NB4 (cell line): ENCODE measurements at places on chromosomes 3 and 15.
A peak's percentile ranks its signal among the peaks of the same experiment; 100 is the strongest.

DNA sequence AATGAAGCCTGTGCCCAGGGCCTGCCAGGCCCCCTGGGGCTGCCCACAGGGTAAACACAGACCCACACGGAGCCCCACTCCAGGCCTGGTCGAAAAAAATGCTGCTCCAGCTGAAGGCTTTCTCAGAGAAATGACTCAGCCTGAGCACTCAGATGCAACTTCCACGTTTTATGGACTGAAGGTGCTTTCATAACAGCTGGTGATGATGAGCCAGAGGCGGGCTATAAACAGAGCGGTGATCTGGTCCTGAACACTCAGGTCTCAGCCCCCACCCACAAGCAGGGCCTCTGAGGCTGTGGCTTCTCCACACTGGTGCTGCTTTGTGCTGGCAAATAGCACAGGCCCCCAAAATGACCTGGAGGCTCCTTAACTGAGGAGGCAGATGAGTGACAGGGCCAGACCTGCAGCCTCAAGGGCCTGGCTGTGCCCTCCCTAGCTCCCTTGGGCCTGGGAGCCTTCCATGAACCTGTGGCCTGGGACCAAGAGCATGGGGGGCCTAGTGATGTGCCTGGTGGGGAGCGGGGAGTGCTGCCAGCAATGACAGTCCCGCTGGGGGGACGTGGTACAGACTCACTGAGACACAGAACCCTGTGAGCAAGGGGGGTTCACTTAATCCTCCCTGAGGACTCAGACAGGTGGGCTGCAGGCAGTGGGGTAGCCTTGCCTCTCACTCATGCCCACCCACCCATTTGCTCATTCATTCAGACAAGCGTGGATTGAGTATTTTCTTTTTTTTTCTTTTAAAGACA lies 23.0 kb upstream of the FURIN start:
- peak; percentile 87 for DNase-seq

DNA sequence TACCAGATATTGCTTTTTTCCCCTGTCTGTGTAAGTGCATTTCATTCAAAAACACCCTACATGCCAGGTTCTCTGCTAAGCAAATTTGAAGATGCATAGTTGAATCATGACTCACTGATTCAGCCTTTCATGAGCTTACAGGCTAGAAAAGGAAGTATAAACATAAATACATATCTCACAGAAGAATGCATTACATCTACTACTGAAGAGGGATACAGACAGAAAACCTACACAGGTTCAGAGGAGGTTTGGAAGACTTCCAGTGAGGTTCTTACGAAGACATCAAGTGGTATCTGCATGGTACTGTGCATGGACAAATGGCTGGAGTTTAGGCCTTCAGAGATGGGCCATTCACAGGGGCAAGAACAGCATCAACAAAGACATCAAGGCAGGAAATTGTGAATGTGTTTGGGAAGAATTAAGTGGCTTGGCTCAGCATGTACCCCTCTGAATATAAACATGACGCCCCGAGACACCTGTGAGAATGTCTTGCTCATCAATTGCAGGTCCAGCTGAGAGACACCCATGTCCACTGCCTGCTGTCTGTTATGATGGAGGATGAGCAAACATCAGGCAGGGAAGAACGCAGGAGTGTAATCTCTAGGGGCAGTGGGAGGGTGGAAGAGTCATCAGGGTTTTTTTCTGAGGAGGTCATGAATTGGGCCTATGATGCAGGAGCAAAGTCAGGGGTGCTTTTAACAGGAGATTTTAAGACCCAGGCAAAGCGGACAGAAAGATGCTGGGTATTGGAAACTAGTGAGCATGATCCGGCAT lies 105.1 kb upstream of the GALNT15 start:
- DNase-seq = no peak

- DNase-seq = no peak
Observed at GRCh38 chr15:60371175-60372051, 26.4 kb downstream of the ANXA2 start.

- DNase-seq = no peak
Observed at GRCh38 chr15:45030743-45031142, 7.7 kb downstream of the SORD start.

- no peak for DNase-seq
Observed at GRCh38 chr15:84079885-84080777, 155.4 kb upstream of the GOLGA6L4 start.

GRCh38 chr3:180932819-180933218 lies 20.3 kb downstream of the FXR1 start:
- DNase-seq = no peak

- DNase-seq = no peak
Observed at GRCh38 chr3:119911748-119912147, 129.8 kb downstream of the NR1I2 start.
